NCI-H1694 treated with DMSO at 0.1 percent for 48 hours (cell line): ENCODE measurements at places on chromosomes 6 and 20.

DNA sequence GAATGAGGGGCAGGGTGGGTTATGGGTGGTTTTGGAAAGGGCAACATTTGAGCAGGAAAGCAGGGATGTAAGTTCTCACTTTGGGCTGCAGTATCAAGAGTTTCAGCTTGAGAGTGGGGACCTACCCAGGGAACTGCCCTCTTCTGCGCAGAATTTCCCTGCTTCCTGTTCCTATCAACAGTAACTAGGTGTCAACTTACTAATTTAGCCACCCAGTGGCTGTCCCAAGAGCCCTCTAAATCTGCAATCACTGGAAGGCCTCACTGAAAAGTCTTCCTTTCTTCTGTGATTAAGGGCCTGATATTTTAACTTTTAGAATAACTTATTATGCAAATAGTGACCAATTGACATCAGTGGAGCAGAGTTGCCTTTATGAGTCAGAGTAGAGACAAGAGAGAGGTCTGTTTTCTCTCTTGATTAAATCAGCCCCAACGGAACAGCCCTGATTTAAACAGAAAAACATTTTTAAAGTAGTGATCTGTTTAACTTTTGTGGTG, 118.2 kb upstream of the RIPOR2 start:
- no peak for DNase-seq

DNA sequence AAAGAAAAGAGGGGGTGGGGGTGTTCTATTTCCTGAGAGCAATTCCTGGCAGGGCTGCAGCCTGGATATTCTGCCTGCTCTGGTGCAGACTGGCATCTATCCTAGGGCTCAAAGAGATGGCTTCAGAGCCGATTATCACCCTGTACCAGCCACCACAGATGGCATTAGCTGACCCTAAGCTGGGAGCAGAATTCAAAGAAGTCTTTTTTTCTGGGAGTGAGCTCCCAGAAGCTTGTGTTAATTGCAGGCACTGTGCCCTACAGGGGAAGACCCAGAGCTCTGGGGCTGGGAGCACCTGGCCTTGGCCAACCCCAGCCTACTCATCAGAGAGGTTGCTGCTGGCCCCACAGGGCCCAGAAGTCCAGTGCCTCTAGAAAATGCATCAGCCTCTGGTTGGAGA, 85.9 kb downstream of the PXDC1 start:
- no peak for DNase-seq

GRCh38 chr6:41976794-41977484, 35.3 kb upstream of the CCND3 start:
- DNase-seq = no peak

- DNase-seq = no peak
Measured at GRCh38 chr6:14591998-14592397, 474.4 kb downstream of the CD83 start.

DNA sequence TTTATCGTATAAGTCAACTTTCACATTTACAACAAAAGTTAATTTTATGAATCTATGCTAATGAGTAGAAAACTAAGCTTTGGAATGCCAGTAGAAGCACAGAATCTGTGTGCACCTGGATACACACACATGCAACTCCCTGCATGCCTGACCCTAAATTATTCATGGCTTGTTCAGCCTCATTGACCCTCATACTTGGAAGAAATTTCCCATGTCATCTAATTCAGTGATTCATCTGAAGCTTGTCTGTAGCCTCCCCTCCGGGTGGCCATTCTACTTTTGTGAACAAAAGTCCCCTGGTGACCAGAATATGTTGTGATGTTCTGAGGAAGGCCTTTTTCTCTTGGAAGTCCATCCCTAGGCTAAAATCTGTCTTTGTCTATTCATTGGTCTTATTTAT, 1078.4 kb downstream of the KIF16B start:
- DNase-seq = no peak

DNA sequence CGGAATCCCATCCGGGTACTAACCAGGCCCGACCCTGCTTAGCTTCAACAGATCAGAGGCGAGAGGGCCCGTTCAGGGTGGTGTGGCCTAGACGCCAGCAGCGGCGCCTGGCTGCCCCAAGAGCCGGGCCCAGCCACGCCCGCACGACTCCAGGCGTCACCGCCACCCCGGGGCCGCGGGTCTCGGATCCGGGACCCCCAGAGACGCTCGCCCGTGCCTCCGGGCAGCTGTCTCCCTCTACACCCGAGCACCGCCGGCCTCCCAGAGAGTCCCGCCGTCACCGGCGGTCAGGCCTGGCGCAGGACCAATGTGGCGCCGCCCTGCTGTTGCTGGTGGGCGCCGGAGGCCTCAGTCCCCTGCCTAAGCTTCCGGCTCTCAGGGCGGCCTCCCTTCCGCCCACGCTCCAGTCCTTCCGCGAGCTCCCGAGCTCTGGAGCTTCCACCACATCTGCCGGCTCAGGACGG, 441.2 kb upstream of the DEFB115 start:
- DNase-seq = no peak

- DNase-seq = no peak
Measured at GRCh38 chr6:14819001-14819400, 426.9 kb upstream of the JARID2 start.

GRCh38 chr20:12827816-12828385, 180.9 kb upstream of the SPTLC3 start:
- DNase-seq = peak; percentile 29

GRCh38 chr6:75012018-75012417, 193.8 kb downstream of the COL12A1 start:
- no peak for DNase-seq

- DNase-seq = no peak
Measured at GRCh38 chr20:14979453-14979986, 642.1 kb upstream of the FLRT3 start.

DNA sequence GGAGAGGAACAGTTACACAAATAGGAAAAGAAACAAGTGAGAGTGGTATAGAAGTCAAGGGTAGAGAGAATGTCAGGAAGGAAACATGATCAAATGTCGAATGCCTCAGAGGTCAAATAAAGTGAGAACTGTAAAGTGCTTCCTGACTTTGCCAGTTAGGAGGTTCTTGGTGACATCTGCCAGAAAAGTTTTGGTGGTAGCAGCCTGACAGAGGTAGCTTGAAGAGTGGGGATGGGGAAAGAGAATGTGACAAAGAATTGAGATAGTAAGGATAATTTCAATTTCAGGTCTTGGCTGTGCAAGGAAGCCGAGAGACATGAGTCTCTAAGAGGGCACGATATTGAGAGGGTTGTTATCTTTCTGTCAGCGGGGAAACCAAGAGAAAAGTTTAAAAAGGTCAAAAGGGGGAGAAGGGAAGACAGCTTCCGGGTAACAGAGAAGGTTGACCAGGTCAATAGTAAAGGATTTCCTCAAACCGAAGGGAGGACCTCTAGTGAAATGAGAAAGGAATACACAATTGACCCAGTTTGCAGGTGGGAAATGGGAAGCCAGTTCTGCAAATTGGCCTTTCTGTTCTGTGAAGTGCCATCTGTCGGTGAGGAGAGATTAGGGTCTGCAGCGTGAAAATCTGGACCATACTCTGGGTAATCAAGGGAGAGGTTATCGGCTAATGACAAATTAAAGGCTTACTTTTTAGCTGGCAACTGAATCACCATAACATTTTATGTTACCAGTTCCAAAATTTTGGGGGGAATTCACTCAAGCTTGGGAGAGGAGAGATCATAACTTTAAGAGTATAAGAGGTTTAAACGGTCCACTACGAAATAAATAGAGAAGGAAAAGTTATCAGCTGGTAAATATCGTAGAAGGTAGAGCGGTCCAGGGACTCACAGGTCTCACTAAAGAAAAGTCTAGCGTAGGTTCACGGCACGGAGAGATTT, 973 bp upstream of the BRD2 start:
- peak; percentile 59 for DNase-seq

GRCh38 chr6:16730738-16731477, 30.4 kb downstream of the ATXN1 start:
- no peak for DNase-seq

DNA sequence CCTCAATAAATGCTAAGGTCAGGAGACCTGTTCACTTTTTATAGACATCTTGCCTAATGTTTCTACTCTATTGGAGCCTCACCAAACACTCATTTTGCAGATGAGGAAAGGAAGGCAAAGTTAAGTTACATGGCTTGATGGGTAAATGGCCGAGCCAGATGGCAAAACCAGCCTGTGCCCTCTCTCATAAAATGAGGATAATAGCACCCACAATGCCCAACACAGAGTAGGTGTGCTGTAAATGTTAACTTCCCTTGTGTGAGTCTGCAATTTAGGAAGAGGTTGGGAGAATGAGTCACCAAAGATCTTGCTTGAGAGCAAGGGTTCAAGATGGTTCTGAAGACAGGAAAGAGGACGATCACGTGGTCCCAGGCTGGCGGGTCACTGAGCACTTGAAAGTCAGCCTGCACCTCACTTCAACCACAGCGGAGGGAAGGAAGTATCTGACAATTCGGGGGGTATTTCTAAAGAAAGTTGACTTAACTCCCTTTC, 3.3 kb downstream of the KCNK5 start:
- DNase-seq = no peak

GRCh38 chr6:166545156-166546034, 41.1 kb downstream of the RAMACL start:
- DNase-seq = no peak

GRCh38 chr6:107625264-107625663, 135.3 kb downstream of the SOBP start:
- no peak for DNase-seq

DNA sequence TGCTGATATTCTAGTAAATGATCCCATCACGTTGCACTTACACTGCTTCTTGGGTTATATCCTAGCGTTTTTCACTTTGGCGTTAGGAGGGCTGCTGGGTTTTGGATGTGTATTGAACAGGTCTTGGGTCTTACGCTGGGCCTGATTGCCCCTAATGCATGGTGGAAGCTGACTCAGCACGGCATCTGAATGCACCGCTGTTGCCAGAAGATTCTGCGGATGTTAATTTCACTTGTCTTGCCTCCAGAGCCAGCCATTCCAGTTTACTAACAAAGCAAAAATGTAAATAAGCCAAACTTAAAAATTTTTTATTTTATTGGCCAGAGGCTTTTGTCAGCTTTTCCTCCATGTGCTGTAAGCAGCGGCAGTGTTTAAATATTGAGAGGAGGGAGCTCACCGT, 233.5 kb downstream of the TMEM242 start:
- no peak for DNase-seq

- DNase-seq = no peak
Measured at GRCh38 chr6:7062451-7063162, 45.2 kb upstream of the RREB1 start.

DNA sequence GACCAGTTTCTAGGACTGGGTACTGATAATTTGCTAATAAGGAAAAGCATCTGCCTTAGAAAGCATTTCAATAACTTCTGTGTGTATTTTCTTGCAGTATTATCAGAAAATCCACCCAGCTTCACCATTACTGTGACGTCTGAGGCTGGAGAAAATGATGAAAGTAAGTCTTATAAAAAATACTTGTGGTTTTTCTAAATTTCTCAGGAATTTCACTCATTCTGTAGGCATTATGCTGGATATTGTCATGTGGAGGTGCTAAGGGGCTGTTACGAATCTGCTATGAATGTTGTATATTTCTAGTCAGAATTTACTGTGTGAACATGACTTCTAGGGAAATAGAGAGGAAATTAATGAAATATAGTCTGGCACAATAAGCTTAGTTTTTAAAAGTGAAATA, 8.9 kb downstream of the RWDD1 start:
- DNase-seq = no peak

- no peak for DNase-seq
Measured at GRCh38 chr6:42224222-42225028, 6.8 kb upstream of the MRPS10 start.

DNA sequence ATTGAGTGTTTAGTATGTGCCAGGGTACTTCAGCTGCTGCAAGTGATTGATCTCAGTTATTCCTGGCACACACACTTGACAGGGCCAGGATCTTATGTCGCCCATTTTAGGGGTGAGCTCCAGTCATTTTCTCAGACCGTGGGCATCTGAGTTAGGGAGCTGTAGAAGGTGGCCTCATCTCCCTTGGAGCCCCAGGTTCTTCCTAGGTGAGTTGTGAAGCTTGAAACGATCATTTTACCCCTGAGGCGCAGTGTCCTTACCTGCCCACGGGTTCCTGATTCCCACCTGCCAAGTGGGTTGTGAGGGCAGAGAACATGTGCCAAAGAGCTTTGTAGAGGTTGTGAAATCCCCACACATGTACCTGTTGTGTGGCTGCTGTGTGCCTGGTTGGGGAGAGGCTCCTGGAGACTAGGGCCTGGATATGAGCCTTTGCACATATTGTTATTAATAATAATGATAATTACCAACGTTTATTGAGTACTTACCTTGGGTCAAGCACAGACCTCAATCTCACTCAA, 465 bp upstream of the KCNS1 start:
- DNase-seq = no peak

DNA sequence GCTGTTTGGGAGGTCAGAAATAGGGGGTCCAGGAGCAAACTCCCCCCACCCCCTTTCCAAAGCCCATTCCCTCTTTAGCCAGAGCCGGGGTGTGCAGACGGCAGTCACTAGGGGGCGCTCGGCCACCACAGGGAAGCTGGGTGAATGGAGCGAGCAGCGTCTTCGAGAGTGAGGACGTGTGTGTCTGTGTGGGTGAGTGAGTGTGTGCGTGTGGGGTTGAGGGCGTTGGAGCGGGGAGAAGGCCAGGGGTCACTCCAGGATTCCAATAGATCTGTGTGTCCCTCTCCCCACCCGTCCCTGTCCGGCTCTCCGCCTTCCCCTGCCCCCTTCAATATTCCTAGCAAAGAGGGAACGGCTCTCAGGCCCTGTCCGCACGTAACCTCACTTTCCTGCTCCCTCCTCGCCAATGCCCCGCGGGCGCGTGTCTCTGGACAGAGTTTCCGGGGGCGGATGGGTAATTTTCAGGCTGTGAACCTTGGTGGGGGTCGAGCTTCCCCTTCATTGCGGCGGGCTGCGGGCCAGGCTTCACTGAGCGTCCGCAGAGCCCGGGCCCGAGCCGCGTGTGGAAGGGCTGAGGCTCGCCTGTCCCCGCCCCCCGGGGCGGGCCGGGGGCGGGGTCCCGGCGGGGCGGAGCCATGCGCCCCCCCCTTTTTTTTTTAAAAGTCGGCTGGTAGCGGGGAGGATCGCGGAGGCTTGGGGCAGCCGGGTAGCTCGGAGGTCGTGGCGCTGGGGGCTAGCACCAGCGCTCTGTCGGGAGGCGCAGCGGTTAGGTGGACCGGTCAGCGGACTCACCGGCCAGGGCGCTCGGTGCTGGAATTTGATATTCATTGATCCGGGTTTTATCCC, at the start of gene VEGFA:
Gene VEGFA (plus strand): TSS at position 686 of the 846 bp plus-strand sequence.
- DNase-seq = peak; percentile 75

- no peak for DNase-seq
Measured at GRCh38 chr6:23013776-23014175, 444.4 kb downstream of the HDGFL1 start.

DNA sequence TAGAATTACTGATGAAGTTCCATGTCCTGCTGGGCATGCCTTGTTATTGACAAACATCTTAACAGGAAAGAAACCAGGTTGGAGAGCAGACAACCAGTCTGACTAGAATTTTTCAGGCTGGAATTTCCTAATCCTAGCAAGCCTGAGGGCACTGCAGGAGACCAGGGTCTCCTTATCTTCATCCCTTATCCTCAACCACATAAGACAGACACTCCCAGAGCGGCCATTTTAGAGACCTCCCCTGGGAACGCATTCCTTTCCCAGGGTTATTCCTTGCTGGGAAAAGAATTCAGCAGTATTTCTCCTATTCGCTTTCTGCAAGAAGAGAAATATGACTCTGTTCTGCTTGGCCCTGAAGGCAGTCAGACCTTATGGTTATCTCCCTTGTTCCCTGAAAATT, 803.7 kb downstream of the GRIK2 start:
- no peak for DNase-seq

GRCh38 chr6:96467814-96468213, 53.8 kb upstream of the UFL1 start:
- DNase-seq = no peak
